Kasumi-1 (cell line): ENCODE measurements at places on chromosomes 6 and 20.

DNA sequence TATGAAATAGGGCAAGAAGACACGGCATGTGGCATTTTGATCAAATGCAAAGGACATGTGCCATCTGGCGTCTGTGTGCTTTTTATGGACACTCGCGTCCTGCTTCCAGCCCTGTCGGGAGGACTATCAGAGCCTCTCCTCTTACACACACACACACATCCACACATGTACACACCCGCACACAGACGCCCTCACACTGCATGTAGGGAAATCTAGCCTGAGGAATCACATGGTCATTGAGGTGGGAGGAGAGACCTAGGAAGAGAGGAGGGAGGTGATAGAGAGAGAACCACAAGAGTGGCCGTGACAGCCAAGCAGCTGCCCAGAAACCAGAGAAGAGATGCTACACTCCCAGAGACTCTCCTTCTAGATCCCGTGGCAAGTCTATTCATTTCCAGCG lies 105.9 kb upstream of the CDYL start:
- no peak for DNase-seq

GRCh38 chr20:43925215-43925614 lies 10.6 kb downstream of the TOX2 start:
- DNase-seq, result no peak

DNA sequence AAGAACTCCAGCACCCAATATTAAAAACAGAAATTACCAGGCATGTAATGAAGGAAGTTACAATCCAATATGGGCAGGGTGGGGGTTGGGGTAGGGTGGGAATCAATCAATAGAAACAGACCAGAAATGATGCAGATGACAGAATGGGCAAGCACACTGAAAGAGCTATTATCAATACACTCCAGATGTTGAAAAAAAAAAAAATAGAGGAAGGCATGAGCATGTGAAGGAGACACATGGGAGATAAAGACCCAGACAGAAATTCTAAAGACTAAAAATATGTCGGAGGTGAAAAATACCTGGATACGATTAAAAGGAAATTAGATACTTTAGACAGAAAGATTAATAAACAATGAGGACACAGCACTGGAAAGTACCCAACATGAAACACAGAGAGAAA lies 19.1 kb upstream of the ZC3H12D start:
- DNase-seq, result no peak

DNA sequence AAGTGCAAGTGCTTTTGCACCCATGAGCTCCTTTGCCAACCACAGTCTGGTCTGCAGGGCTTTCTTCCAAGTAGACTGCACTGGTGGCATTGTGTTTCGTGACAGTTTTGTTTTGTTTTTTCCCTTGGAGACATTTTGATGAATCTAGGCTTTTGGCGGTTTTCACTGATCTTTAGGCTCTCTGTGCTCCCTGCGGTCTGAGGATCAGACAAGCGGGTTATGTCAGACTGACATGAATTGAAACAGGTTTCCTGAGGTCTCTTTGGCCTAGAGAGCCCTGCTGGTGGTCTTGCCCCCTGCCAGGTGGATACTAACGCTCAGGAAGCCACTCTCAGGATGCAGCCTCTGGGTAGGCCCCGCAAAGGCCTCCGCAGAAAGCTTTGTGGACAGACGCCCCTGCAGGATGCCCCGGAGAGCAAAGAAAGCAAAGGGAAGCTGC lies 555.4 kb upstream of the AGPAT4 start:
- DNase-seq, result no peak

DNA sequence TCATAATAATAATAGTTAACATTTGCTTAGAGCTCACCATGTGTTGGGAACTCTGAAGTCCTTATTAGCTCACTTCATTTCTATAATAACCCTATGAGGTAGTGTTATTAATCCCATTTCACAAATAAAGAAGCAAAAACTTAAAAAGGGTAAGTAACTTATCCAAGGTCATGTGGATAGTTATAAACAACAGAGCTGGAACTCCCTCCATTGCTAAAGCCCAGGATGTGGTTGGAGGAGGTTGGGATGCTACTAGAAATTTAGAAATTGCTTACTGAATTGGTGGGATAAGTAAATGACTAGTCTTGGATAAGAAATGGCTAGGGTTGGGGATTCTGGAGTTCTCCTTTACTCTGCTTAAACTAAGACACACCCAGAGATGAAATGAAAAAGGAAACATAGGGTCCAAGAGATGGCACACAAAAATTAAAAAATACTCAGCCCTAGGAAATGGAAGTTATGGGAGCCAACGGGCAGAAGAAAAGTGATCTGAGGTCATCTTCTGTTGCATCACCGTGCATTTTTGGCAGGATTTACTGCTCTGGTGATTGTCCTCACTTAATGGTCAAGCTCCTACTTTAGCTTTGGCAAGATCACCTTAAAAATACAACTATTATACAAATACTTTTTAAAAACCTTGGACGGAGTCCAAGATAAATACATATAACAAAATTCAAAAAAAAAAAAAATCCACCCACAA lies 7.7 kb upstream of the CLIC5 start:
- no peak for DNase-seq

- DNase-seq, result no peak
Measured at GRCh38 chr6:87982134-87982533, 65.5 kb upstream of the SPACA1 start.
